B cell (primary cell): ENCODE measurements at places on chromosomes 1 and 21. TPM values are rescaled to one million over a fixed set of nuclear protein-coding genes. Genes with fewer than 3 reads are reported as not detected.
A peak's percentile ranks its signal among the peaks of the same experiment; 100 is the strongest.

GJA5 gene
- not detected in 2 replicates for polyA plus RNA-seq

- no peak for DNase-seq
Measured at GRCh38 chr1:12197483-12197880, 30.7 kb downstream of the TNFRSF1B start.

GRCh38 chr1:175449306-175449705 is 256.7 kb upstream of the KIAA0040 start:
- DNase-seq, result no peak

DNA sequence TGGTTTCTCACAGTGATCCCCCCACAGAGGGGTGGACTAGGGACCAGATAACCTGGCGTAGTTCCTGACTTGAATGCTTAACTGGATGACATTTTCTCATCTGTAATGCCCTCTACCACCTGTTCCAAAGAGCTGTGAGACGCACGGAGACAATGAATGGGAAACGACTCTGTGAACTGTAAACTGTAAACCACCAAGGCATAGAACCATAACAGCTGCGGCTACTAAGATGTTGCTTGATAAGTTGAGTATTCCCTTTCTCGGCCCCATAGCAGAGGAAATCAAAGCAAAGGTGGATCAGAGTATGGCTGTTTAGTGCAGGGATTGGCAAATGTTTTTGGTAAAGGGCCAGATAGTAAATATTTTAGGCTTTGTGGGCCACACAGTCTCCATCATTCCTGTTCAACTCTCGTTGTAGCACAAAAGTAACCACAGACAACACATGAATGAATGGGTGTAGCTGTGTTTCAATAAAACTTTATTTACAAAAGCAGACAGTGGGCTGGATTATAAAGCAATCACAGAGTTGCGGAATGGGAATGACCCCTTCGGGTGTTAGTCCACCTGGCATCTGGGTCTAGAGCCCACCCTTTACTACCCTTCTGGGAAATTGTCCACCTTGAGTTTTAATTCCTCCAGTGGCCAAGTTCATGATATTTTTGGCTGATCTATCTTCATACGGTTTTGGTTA is 315.2 kb downstream of the RPS6KC1 start:
- no peak for DNase-seq

CYP4B1 gene
- not detected in 2 replicates for polyA plus RNA-seq

GRCh38 chr1:173914366-173914871 is 2.7 kb downstream of the SERPINC1 start:
- peak; percentile 23 for DNase-seq

PAPPA2 gene
- polyA plus RNA-seq, result 0.01 TPM in 1 of 2 replicates, not detected in the other

DNA sequence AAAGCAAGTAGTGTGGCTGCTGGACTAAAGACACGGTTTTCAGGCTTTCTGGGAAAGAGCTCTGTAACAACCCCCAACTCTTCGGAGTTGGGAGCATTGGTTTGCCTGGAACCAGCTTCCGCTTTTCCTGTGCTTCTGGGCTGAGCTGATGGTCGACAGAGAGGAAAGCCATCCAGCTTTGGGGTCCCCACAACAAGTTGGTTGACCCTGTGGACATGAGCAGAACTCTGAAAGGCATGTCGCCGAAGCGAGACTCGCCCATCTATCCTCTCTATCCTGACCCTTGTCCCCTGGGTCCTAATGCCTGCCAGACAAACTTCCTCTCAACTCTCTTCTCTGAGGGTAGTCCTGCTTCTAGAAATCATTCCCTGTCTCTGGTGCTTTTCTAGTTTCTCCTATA is 31.9 kb upstream of the FCGR2A start:
- no peak for DNase-seq

GRCh38 chr1:9842073-9842711 is 18.4 kb upstream of the CLSTN1 start:
- DNase-seq, result no peak

SASS6 gene
- polyA plus RNA-seq, result 1.1 and 1.5 TPM in 2 replicates

NTMT2 gene
- not detected in 2 replicates for polyA plus RNA-seq

GRCh38 chr1:94755675-94756074 is 64.5 kb upstream of the SLC44A3 start:
- DNase-seq, result no peak

GRCh38 chr1:57845041-57845440 is 421.2 kb upstream of the DAB1 start:
- no peak for DNase-seq

GRCh38 chr1:106907795-106908194 is 148.7 kb upstream of the PRMT6 start:
- no peak for DNase-seq

S100A7 gene
- polyA plus RNA-seq, result not detected in 2 replicates

- DNase-seq, result no peak
Measured at GRCh38 chr1:5686925-5687706, 305.1 kb downstream of the NPHP4 start.
